ENCODE measurements at places on chromosomes 16 and 17. TPM values are rescaled to one million over a fixed set of nuclear protein-coding genes. Genes with fewer than 3 reads are reported as not detected.

The CCNF gene
- total RNA-seq: 2.0 TPM

The PYDC1 gene
- total RNA-seq: not detected

DNA sequence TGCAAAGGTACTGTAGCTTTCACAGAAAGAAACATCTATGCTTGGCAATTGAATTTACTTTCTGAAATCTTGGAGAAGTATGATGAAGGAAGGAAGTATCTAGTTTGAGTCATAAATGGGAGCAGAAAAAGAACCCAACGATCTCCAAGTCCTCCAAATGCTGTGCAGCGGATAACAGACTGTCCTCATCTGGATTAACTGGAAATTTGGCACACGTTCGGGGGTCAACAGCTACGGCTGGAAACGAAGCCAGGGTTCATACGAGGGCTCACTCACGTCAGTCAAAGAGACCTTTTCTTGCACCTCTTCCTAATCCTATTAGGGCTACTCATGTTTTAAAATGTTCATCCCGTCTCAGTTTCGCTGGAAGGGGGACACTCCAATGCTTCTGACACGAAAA, 152.0 kb downstream of the ZFHX3 start:
- no peak for DNase-seq

The CCL14 gene
- 16.9 TPM for total RNA-seq

DNA sequence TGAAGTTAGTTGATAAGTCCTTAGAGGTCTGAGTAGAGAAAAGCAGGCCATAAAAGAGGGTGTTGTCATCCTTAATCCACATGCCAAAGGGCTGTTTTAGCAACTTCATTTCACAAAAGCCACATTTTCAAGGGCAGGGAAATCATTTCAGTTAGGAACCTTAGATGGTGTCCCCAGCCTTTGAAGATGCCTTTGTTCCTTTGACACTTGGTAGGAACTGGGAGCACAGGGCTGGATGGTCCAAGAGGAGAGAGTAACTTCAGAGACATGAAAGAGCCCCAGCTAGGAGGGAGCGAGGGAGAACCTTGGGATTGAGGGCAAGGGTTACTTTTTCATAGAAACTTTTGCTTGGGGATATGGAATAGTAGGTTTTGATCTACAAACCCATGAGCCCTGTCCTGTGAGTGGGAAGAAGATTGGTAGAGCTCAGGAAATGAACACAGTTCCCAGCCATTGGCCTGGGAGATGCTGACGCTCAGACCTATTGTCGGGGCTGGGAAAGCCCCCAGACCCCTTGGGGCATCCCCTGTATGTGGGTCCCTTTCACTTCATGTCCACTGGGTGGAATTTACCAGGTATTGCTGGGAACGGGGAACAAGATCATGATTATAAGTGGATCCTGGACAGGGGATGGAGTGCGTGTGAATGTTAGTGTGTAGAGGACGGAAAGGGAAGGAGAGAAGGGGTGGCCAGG, 18.9 kb downstream of the MSI2 start:
- DNase-seq: no peak

The PRSS22 gene
- 0.70 TPM for total RNA-seq

Measured in left lobe of liver (tissue), 2 donors.